ENCODE measurements at places on chromosomes 7 and 10.

DNA sequence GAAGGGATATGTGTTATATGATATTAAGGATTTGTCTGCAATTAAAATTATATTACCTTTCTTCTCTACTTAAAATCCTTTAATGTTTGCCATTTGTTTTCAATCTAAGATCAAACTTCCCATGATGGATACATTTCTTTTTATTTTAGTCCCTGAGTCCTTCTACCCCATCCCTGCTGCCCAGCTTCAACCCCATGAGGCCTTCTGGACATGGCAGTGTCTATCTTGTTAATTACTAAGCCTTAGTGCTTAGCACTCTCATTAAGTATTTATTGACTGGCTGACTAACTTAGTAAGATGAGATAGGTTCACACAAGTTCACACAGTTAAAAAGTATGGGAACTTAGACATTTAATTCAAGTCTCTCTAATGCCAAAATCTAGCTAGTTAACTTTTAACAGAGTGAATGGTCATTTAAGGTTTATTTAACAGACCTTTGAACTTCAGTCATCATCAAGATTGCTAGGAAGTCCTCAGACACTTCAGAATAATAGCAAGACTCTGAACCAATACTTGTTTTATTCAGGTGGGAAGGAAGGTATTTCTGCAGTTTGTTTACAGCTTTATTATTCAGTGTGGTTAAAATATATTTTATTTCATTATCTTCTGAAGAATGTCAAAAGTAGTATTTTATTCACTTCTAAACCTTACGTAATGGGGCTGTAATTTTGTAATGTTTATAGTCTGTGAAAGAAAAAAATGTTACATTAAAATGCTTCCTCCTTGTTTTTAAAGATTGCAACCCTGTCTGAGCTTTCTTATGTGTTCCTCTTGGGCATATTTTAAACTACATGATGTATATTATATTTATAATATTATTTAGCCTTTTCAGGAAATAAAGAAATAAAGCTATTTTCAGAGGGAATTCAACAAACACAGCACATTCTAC, 848.9 kb downstream of the REEP3 start:
- DNase-seq: no peak

GRCh38 chr10:61176424-61176823, 232.4 kb upstream of the RHOBTB1 start:
- no peak for DNase-seq

DNA sequence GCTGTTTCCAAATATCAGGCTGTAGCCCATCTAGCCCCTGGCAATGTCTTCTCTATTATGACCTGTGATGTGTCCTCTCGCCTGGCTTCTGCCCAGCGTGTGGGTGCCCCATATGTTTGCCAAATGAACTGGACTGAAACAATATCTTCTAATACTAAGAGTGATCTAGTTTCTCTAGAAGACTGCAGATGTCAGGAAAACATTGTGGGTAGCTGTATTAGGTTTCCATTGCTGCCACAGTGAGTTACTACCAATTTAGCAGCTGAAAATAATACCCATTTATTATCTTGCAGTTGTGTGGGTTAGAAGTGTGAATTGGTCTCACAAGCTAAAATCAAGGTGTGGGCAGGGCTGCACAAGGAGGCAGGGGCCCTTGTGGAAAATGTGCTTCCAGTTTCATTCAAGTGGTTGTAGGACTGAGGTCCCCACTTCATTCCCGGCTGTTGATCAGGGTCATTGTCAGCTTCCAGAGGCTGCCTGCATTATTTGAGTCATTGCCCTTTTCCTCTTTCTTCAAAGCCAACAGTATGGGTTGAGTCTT, 202.8 kb upstream of the BMPER start:
- DNase-seq: no peak

- DNase-seq: no peak
Observed at GRCh38 chr7:151859111-151859947, 17.6 kb downstream of the PRKAG2 start.

DNA sequence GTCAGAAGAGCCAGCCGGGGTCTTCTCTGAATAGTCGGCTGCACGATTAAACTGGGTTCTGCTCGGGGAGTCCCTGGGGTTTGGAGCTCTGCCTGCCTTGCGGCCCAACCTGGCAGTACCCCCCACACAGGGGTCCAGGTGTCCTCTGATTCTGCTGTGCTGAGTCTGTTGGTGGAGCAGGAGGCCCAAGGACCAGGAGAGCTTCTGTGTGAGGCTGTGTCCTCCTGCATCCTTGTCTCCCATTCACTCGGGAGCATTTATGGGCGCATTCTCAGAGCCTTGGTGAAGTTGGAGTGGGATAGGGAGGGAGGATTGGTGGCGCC, 14.2 kb downstream of the INPP5A start:
- DNase-seq: no peak

DNA sequence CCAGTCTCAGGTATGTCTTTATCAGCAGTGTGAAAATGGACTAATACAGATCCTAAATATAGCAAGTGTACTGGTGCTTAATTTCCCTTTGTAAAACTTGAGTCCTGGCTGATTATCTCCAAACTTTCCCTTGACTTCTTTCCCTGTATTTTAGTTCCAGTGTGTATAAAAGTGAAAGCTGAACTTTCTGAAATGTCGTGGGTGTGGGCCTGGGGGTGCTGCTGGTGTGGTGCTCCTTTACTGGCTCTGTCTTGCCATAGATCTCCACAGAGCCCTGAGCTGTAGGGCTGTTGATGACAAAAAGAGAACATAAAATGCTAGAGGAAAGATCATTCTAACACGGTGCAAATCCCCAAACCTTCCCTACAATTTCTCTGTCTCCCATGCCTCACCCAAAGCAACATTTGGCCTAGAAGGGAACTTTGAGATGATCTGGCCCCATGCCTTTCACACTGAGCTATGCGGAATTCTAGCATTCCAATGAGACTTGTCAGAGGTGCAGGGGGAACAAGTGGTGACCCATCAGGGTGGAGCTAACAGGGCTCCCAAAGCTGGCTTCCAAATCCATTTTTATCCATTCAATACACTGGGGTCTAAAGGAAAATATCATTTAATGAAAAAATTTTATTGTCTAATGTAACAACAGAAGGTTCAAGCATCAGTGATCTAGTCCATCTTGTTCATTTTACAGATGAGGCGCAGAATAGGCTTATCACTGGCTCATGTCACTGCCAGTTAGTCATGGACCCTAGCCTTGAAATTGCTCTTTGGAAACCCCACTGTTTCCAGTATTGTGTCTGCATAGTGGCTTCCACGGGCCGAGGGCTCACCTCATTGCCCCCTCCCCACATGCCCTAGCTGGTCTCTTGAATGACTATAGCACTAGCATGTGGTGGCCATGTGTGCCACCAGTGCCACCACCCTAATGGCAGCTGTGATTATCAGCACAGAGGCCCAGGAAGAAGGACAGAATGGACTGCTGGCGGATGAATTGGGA, 1000.9 kb downstream of the LRMDA start:
- peak; percentile 96 for DNase-seq

DNA sequence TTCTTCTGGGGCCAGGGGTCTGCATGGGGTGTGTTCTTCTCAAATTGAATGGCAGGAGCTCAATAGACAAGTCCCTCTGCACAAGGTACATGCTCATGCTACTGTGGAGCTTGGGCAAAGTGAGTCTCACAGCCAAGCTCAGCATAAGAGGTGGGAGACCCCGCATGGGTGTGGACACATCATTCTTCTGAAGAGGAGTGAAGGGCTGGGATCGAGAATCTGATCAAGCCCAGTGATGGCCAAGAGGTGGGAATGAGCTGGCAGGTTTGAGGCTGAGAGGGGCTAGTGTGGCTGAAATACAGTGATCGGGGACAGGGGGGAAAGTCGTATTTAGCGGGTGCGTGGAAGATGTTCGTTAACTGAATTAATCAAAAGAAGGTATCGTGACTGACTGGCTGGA, 32.6 kb downstream of the CDH23 start:
- DNase-seq: no peak

DNA sequence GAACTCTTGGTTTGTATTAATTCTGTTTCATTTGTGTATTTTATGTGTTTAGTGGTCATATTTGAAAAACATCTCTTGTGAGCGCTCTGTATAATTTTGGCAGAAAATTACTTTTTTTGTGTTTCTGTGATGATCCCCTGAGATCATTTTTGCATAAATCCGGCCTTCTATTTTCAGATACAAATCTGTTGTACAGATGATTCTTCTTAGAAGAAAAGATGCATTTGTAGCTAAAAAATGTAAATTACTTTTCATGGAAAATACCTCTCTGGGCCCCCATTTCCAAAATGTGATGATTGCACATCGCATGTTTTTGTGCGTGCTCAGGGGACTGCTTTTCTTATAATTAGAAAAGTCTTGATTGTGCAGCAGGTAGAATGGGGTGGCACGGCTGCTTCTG, 395.4 kb downstream of the LRMDA start:
- no peak for DNase-seq

- peak; percentile 65 for DNase-seq
Observed at GRCh38 chr10:90592638-90593302, 265.1 kb downstream of the HTR7 start.

- peak; percentile 100 for DNase-seq
Observed at GRCh38 chr7:4665661-4666060, 16.4 kb upstream of the FOXK1 start.
